MV-4-11 (cell line): ENCODE measurements at places on chromosomes 7 and 10.

- DNase-seq = no peak
Measured at GRCh38 chr10:31920538-31920937, 8.1 kb downstream of the ARHGAP12 start.

GRCh38 chr7:106485031-106485551, 175.9 kb downstream of the CCDC71L start:
- DNase-seq = no peak

DNA sequence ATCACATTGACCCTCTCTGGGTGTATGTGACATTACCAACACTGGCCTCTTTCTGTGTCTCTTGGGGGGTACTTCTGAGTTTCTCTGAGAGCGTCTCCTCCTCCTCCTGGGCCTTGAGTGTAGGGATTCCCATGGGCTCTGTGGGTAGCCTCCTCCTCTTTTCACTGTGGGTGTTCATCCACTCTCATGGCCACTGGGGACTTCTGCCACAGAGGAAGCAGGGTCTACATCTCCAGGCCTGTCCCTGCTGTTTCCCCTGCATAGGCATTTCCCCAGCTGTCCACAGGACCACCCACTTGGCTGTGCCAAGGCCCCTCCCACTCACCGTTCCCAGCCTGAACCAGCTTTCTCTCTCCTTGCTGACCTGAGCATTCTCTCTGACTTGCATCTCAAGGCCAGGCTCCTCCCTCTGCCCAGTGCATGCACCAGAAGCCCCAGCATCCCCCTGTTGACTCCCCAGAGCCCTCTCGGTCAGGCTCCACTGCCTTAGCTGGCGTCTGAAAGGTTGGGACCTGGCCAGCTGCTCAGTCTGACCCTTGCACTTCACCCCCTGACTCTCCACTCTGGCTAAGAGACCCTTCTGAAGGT, 487.6 kb downstream of the GLRX3 start:
- DNase-seq = no peak

- DNase-seq = no peak
Measured at GRCh38 chr10:36494371-36494770, 631.0 kb upstream of the ANKRD30A start.

GRCh38 chr10:73083221-73083620, 13.4 kb downstream of the P4HA1 start:
- DNase-seq = no peak

- DNase-seq = no peak
Measured at GRCh38 chr7:33941418-33941817, 36.1 kb downstream of the BMPER start.

GRCh38 chr7:112122798-112123197, 83.4 kb downstream of the DOCK4 start:
- no peak for DNase-seq

GRCh38 chr7:22872096-22872807, 49.6 kb upstream of the TOMM7 start:
- peak; percentile 78 for DNase-seq

DNA sequence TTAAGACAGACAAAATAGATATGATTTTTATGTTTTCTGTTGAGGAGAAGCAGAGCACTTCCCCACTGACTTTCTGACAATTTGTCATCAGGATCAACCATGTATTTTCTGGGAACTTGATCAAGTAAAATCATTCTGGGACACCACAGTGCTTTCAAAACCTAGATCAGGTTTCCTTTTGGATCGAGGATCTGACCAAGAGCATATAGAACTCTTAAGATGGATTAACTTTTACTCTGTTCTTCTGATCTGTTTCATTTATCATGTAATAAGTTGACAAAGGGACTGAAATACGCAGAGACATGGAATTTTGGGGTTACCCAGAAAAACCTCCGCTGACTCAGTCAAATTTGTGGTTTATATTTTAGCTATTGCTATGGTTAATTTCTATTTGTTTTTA, 136.0 kb upstream of the WNT16 start:
- no peak for DNase-seq
